Activated T-helper 1 cell treated with Interleukin-2 at 50 U/mL for 16 hours (primary cell): ENCODE measurements at places on chromosomes 4 and X.

GRCh38 chrX:102339312-102340298 lies 92.6 kb downstream of the NXF2 start:
- no peak for DNase-seq

DNA sequence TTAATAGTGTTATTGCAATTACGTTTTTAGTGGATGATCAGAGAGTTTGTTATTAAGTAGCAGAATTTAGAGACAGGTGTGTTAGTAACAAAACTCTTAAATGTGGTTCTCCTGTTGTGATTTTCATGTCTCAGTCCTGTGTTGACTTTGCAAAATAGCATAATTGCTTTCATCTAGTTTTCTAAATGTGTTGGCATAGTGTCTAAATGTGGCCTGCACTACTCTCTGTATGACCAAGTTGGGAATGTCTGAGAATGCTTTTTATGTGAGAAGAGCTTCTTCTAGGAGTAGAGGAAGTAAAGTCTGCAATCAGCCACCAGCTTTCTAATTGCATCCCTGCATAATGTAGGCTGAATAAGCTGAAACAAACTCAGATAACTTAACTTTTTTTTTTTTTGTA lies 158.6 kb upstream of the FAT1 start:
- no peak for DNase-seq

- no peak for DNase-seq
Measured at GRCh38 chr4:152957437-152958171, 21.5 kb downstream of the FHDC1 start.

GRCh38 chrX:46461660-46462191 lies 83.5 kb downstream of the ZNF674 start:
- DNase-seq, result no peak

DNA sequence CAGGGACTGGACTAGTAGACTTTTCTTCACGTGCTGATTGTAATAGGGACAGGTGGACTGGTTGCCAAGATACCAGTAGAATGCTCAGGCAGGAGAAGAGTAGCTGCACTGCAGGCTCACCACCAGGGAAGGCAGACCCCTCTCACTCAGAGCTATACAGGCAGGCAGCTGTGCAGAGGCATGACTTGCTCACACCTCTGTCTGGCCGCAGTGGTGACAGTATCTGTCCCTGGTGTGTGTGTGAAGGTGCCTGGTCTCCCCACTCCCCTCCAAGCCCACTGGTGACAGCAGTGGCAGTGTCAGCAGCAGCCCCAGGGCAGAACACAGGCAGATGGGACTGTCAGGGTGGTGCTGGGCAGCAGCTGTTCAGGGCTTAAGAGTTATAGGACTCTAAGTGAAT lies 140.7 kb downstream of the RPS6KA6 start:
- DNase-seq, result no peak

DNA sequence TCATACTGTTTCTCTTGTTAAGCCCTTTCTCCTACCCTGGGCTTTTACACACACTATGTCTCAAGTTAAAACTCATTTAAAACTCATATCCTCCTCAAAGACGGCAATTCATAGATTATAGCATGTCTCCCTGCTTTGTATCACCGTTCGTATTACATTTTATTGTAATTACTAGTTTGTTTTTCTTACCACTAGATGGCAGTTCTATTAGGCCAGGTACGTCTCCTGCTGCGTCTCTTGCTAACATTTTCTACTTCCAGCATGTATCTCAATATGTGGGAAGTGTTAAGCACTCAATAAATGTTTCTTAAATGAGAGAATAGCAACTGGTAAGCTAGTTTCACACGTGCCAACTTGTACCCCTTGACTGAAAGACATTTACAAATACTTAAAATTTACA lies 450.3 kb upstream of the PCDH7 start:
- DNase-seq, result no peak

DNA sequence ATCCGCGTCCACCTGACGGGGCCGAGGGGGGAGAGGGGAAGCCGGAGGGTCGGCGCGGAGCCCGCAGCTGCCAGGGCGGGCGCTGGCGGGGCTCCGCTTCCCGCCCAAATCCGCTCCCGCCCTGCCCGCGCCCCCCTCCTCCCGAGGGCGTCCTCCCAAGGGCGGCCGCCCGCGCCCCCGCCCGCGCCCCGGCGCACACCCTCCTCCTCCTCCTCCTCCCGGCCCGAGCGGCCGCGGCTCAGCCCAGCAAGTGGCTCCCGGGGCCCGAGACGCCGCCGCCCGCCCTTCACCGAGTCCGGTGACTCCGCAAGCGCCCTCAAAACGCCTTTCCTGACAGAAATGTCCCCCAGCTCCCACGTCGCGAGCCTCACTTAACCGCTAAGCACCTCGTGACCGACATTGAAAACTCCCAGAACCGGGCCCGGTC lies 487 bp downstream of the HMGB2 start:
- DNase-seq, result peak; percentile 33

DNA sequence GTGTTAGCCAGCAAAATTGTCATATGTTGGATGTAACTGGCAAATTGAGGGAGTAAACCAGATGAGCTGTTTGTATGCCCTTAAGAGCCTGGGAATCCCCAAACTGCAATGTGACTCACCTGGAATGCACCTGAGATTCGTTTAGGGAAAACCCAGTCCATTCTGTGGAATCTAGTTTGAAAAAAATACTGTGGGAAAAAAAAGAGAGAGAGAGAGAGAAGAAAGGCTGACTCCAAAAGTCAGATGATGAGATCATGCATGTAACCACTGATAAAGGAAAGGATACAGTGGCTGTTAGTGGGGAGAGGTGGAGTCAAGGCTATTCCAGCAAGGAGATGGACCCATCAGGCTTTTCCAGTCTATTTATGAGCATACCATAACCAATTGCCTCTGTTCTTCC lies 48.5 kb downstream of the SLC9A7 start:
- DNase-seq, result no peak

GRCh38 chr4:110798687-110799086 lies 175.8 kb upstream of the PITX2 start:
- no peak for DNase-seq

GRCh38 chr4:13647031-13647430 lies 19.5 kb upstream of the BOD1L1 start:
- no peak for DNase-seq

- no peak for DNase-seq
Measured at GRCh38 chr4:41189666-41190065, 24.7 kb downstream of the APBB2 start.

DNA sequence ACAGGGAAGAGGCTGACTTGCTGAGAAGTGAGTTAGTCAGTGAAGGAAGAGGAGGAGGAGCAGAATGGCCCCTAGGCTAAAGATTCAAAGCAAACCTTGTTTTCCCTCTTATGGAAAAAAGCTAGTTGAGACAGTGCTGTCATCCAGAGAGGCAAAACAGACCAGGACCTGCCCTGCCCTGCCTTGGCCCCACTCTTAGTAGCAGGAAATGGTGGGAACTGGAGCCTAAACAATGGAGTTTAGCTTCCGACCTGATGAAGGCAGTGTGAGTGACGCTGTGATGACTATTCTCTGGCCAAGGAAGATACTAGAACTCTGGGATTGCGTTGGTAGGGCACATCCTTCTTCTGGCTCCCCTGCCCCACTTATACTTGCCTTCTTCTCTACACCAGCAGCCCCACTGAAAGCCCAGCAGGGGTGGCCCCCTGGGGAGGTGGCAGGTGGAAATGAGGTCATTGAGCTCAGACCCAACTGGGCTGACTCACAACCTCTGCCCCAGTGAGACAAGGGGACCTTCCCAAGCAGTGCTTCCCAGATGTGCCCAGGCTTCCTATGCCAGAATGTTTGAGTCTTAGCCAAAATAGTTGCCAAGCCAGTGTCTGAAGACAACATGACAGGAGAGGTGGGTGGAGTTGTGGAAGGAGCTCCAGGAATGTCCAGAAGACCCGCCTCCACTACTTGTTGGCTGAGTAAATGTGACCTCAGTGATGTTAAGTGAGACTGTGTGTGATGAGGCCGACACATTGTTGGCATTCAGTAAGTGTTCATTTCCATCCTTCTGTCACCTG lies 38.8 kb downstream of the MSN start:
- DNase-seq, result no peak

GRCh38 chr4:86472377-86473019 lies 112.6 kb upstream of the MAPK10 start:
- DNase-seq, result no peak

DNA sequence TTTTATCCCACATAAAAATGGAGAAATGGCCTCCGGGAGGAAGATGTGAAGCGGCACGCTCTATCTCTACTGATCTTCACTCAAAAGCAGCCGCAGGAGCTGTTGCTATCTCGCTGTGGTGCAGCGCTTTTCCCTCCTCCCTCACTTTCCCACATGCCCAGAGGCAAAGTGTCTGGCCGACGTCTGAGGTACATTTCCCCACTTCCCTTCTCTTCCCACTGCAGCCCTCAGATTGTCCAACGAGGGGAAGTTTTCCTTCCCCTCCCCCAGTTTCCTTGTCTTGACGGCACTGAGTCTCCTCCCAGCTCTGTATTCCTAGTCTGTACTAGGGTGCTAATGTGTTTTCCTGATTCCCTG lies 660 bp upstream of the COL25A1 start:
- DNase-seq, result no peak
